Activated naive CD4-positive, alpha-beta T cell (primary cell): ENCODE measurements at places on chromosomes 16 and 17.

DNA sequence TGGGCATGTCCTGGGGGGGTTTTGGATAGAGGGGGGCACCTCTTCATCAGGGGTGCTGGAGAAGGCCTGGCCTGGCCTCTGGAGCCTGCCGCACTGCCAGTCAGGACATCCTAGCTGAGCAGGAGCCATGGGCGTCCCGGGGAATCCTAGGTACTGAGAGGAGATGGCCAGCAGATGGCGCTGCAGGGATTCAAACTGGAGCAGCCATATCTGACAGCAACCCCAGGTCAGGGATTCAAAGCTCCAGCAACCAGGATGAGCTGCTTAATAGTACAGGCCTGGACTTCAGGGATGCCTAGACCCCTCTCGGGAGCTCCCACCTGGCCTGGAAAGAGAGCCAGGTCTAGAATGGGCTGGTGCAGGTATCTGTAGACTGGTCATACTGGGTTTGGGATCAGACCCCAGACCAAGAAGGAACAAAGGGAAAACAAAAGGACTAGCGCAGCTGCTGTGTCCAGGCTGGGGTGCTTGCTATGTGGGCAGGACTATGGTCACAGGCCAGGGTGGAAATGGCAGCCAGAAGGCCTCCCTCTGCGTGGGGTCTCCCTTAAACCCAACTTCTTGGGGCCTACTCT is 306.9 kb upstream of the RBFOX1 start:
- DNase-seq = no peak

DNA sequence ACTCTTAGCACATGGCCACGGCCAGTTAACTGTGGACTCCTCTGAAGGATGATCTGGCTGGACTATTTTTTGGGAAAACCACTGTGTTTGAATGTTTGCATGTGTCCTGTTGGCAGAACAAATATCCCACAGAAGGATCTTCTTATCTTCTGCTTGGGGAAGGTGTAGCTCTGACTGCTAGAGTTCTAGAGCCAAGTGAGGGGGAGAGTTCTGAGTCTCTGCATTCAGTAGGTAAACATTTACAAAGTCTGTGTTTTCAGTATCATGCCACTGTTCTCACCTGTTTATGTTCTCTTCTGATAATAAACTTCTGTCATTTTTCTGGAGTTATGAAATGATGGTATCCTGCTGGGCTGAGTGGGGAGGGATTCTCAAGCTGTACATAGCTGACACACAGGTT is 241.1 kb downstream of the WWOX start:
- no peak for DNase-seq

GRCh38 chr17:4725646-4726310 is 5.5 kb upstream of the MED11 start:
- no peak for DNase-seq

DNA sequence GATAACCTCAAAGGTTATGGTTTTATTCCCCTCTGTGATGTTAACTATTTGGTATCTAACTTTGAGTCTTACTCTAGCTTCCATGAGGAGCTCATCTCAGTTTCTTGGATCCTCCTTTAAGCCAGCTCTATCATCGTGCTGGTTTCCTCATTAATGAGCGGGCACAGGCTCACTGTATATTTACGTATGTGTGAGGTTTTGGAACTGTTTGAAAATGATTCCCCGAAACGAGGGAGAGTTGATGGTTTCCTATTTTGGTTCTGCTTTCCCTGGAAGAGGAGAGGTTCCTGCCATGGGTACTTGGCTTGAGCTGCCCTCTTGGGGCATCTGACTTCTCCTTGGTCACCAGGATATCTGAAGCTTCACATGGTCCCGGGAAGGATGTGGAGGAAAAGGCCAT is 32.7 kb upstream of the PIK3R6 start:
- DNase-seq = no peak

GRCh38 chr17:32161029-32161428 is 18.7 kb downstream of the RHOT1 start:
- DNase-seq = no peak
